ENCODE measurements at places on chromosomes 3 and 15.

GRCh38 chr15:49379996-49380395, 43.0 kb upstream of the FGF7 start:
- no peak for DNase-seq

DNA sequence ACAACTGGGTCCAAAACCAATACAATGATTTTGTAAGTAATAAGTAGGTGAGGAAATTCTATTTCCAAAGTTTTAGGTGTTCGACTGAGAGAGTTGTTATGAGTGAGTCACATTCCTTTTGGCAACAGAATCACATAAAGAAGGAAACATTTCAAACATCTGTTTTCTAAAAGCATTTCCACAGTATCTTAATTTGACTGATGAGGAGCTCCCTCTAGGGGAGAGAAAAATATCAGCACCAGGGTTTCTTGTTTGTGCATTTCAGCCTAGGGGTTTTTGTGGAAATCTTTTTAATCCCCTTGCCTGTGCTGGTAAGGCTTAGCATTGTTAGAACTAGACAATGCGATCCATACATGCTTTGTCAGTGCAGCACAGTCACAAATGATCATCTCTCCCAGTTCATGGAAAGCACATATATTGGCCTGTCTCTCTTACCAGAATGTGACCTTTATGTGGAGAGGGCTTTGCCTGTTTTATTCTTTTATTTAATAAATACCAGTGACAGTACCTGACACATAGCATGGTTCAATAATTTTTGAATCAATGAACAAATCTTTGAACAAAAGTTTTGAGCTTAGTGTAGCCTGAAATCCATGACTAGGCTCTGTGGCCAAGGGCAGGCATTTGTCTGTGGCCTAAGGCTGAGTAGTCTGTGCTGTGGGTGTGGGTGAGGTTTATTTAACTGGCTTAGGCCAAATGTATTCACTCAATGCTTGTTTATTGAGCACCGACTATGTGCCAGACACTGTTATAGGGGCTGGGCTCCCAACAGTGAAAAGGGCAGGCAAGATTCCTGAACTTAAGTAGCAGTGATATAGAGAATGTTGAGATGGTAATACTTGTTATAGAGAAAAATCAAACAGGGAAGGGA, 21.1 kb upstream of the IQCF6 start:
- peak; percentile 50 for DNase-seq

GRCh38 chr3:182325213-182325950, 467.9 kb upstream of the ATP11B start:
- DNase-seq, result no peak

DNA sequence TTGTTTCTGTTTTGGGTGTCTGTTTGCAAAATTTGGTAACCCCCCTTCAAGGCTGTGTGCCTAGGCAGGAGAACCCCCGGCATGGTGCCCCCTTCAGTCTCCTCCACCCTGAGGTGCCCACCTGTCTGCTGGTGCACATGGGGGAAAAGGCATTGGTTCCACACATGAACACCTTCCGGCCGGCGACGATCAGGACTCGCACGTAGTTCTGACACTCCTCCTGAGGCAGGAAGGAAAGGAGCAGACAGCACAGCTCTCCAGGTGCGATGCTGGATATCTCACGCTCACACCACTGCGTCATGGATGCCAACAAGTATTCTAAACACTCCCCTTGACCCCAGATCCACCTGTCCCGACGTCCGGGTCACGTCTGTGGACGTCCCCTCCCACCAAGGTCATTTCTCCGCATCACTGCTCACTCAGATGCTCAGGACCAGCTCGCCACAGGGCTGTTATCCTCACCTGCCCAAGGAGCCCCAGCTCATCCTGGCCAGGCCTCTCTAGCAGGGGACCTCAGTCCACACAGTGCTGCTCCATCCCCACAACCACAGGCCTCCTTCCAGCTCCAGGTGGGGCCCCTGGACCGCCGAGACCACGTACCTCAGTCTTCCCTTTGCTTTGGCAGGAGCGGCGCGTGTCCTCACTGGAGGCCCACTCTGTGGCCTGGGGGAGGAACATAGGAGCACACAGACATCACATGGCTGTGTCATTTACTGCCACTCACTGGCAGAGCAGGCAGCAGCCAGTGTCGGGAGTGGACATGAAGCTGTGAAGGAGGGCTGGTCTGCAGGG, 99.0 kb downstream of the SEMA5B start:
- DNase-seq, result no peak

- no peak for DNase-seq
These were observed 735.5 kb upstream of the ALCAM start for GRCh38 chr3:104631254-104631653.

DNA sequence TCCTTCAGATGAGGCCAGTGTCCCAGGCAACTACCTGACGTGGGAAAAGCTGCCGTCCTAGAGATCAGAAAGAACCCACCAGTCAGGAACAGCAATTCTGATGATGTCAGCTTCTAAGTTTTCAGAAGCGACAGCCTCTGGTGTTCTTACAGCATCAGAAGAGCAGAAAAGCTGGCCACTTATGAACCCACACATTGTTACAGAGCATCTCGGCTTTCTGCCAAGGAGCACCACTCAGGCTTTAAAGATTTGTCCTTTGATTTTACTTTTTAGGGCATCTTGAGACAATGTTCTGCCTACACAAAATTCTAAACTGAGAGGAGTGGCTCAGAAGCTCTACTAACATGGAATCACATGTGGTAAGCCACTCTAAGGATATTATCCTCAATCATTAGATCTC, 49.7 kb upstream of the BOC start:
- no peak for DNase-seq

DNA sequence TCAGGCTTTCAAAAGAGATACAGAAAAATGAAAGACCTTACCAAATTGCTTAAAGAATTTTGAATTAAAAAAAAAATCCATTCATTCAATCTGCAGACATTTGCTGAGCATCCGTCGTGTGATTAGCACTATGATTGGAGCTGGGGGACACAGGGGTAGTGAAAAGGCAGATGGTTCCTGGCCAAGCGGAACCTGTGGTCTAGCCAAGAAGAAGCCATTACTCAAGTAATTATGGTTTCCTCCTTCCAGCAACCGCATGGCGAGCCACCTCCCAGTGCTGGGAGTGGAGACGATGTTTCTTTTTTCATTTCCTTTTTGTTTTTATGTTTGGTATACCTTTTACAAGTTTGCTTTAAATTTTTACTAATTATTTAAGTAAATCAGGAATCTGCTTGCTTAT, 140.2 kb downstream of the CACNA2D3 start:
- DNase-seq, result no peak

GRCh38 chr15:46091860-46092450, 457.1 kb downstream of the SQOR start:
- DNase-seq, result peak; percentile 17

DNA sequence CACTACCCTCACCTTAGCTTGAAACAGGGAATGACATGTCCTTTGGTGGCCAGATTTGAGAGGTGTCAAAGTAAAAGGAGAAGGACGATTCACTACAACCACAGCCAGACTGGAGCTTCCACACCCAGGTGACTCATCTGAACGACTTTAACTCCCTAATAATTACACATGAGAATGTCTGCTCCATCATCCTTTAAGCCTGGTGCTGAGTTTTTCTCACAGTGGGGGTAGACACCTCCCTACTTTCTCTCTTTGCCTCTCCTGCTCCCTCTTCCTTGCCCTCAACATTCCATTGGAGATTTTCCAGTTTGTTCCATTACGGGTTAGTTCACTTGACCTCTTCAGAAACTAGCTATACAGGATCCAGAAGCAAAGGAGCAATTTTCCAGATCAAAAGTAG, 154.3 kb upstream of the BHLHE40 start:
- no peak for DNase-seq

DNA sequence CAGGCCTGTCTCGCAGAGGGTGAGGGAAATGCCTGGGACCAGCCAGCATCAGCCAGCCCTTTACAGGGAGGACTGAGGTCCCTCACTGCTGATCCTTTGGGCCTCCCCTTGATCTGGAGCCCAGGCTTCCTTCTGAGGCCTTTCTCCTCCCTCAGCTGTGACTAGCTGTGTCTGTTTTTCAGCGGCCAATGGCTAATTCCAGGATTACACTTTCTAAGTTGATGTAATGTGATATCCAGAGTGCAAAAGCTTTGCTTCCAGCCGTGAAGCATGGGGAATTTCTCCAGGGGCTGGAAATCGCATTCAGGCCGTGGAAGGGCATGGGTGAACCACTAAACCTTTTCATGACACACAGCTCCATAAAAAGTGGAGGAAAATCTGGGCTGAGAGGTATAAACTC, 157.6 kb downstream of the SHQ1 start:
- DNase-seq, result no peak

DNA sequence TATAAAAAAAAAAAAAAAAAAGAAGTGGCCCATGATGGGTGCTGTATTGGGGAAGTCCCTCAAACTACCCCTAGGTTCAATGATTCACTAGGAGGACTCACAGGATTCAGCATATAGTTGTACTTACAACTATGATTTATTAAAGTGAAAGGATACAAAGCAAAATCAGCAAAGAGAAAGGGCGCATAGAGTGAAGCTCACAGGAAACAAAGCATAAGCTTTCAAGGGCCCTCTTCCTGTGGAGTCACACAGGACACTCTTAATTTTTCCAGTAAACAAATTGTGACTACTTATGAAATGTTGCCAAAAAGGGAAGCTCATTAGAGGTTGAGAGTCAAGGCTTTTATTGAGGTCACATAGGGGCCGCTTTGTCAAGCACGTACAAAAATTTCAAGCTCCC, 153.7 kb upstream of the GAP43 start:
- no peak for DNase-seq

DNA sequence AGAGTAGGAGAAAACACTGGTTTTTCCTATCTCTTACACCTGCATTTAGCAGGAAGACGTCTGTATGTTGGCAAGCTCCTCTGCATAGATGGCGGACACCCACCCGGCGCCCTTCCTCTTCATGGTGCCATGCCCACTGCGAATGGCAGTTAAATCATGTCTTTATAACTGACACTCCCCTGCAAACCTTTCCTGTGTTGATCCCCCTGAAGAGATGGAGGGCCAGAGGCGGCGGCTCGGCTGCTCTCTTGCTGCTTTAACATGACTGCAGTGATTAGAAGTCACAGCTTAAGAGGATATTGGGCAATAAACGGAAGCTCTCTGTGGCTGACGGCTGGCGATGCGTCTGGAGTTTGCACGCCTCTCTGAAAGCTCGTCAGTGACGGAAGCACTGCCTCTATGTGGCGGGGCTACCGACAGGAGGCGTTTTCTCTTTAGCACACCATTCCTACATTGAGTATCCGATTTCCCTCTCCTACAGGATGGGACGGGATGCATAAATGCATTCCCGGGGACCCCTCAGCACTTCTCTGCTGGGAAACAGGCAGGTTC, 25.5 kb upstream of the SNRPA1 start:
- no peak for DNase-seq

DNA sequence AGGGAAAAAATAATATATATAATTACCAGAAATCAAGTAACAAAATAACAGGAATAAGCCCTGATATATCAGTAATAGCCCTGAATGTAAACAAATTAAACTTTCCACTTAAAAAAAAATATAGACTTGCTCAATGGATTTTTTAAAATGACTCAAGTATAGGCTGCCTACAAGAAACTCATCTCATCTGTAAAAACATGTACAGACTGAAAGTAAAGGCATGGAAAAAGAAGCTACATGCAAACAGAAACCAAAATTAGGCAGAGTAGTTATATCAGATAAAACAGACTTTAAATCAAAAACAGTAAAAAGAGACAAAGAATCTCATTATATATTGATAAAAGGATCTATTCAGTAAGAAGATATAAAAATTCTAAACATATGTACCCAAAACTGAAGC, 82.4 kb upstream of the STT3B start:
- DNase-seq, result no peak

DNA sequence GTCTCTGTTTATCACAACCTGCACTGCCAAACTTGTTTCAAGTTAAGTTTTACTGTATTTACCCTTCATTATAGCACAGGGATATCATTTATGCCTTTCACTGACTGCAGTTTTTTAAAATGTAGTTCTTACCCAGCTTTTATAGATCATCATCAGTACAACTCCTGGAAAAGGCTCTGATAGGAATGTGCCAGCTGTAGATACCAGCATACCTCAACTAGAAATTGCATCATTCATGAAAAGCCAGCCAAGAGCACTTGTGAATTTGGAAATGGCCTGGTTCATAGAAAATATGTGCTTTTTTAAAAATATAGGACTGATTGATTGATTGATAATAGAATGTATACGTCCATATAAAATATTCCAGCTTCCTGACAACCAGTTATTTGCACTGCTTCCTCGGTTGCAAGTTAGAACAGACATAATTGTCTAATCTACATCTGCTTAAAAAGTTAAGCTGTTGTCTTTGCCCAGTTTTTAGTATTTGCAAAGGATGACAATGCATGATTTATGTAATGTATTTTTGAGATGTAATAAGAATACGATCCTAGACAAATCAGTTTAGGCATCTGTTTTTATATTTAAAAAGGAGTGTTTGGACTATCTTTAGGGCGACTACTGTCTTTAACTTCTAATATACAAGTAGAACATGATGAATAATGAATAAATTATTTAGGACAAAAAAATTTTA, 58.5 kb downstream of the DCUN1D1 start:
- DNase-seq, result no peak

DNA sequence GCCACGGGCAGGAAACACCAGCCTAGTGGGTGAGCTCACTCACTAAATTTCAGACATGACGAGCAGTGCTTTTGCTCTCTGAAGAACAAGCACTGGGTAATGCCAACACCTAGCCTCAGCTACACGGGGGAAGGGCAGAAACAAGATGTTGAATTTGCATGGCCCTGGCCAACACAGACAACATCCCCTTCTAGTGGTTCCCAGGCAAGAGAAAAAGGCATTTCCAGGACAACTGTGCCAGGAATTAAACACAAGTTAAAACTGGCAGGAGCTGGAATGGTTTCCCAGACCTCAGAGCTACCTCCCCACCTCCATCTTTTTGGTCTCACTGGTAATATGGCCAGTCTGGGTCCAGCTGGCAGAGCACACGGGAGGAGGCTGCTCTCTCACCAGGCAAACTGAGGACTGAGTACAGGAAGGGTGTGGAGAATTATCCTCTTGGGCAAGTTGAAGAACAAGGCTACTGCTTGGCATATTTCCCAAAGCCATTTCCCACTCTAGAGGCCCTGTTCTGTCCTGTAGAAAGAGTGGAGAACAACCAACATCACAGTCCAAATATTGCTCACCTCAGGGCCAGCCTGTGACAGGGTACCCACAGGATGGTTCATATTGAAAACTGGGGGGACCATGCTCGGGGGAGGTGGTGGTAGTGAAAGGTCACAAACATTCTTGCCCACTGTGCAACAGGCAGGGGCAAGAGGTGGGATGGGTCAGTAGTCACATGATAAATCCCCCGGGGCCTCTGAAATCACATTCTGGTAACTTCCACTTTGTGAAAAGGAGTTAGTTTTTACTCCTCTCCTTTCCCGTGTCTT, 26.5 kb downstream of the TSPAN3 start:
- DNase-seq, result no peak
